ENCODE measurements at places on chromosomes 2 and 18.

GRCh38 chr2:122863532-122863931 is 1108.1 kb downstream of the TSN start:
- no peak for DNase-seq

DNA sequence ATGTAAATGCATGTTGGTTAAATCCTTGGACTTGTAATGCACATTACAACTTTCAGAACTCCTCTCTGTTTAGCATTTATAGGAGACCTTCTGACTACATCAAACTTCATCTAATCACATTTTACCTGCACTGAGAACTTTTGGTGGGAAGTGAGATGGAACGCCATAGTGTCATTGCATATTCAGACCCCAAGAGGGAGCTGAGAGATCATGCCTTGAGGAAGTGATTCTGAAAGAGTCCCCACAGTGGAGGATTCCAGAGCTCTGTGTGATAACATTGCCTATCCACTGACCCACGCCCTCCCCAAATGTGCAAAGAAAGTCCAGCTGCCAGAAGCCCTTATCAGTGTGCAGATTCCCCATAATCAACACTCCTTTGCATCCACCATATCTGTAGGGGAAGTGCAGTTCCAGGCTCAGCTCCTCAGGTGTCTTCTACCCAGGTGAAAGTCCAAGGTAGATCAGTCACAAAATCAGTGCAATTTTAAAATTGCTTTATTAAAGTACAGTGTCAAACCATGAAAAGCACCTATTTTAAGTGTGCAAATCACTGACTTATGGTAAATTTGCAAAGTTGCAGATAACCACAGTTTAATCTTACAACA is 212.4 kb downstream of the RPIA start:
- DNase-seq = peak; percentile 4

DNA sequence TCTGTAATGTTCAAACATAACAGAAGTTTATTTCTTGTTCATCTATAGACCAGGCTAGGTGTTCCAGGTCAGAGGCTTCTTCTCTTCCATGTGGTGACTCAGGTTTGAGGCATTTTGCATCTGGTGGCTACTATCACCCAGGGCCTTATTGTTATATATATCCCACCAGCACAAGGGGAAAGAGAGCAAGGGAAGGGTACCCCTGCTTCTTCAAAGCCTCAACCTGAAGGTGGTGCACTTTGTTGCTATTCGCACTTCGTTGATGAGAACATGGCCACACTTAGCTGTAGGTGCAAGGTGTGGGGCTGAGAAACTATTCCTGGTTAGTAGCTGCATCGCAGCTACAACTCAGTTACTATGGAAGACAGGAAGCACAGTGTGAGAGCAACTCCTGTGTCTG is 27.4 kb upstream of the SLC3A1 start:
- DNase-seq = no peak

- no peak for DNase-seq
These were observed 114.6 kb upstream of the THUMPD2 start for GRCh38 chr2:39893616-39894015.

GRCh38 chr18:67582488-67582887 is 66.0 kb upstream of the DSEL start:
- DNase-seq = no peak

GRCh38 chr2:194494401-194494800 is 1162.6 kb upstream of the SLC39A10 start:
- no peak for DNase-seq

GRCh38 chr2:4300616-4301015 is 597.2 kb downstream of the DCDC2C start:
- DNase-seq = no peak

GRCh38 chr2:169272010-169272409 is 90.3 kb downstream of the LRP2 start:
- DNase-seq = no peak

GRCh38 chr18:59232309-59233016 is 12.5 kb downstream of the GRP start:
- DNase-seq = no peak

GRCh38 chr2:216690853-216691741 is 4.3 kb downstream of the IGFBP5 start:
- DNase-seq = peak; percentile 29

DNA sequence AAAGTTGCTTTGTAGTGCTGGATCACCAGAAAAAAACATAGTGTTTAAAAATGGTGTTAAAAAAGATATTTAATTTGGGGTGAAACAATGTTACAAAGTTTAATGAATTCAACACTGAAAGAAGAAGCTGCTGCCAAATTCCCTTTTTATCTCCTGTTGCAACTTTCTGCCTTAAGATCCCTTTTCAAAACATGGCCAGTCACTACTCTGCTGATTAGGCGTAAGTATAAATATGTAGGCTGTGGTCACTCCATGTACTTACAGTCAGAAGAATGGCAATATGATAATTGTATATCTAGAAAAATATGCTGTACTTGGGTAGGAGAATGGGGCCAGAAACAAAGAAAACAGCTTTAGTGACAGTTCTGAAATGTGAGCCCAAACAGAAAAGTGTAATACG is 123.5 kb upstream of the ZBTB14 start:
- no peak for DNase-seq

DNA sequence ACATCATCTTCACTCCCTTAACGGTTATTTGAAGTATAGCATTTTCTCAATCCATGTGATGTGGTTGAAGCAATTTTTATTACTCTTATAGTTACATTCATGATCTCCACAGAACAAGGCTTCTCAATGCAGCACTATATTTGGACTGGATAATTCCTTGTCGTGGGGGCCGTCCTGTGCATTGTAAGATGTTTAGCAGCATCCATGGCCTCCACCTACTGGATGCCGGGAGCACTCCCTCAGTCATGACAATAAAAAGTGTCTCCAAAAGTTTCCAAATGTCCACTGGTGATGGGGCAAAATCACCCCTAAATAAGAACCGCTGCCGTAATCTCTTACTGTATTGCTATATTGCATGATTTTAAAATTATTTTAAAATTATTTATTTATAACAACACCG is 110.6 kb upstream of the DDX18 start:
- no peak for DNase-seq

GRCh38 chr2:64857581-64858471 is 131.4 kb upstream of the SLC1A4 start:
- no peak for DNase-seq

DNA sequence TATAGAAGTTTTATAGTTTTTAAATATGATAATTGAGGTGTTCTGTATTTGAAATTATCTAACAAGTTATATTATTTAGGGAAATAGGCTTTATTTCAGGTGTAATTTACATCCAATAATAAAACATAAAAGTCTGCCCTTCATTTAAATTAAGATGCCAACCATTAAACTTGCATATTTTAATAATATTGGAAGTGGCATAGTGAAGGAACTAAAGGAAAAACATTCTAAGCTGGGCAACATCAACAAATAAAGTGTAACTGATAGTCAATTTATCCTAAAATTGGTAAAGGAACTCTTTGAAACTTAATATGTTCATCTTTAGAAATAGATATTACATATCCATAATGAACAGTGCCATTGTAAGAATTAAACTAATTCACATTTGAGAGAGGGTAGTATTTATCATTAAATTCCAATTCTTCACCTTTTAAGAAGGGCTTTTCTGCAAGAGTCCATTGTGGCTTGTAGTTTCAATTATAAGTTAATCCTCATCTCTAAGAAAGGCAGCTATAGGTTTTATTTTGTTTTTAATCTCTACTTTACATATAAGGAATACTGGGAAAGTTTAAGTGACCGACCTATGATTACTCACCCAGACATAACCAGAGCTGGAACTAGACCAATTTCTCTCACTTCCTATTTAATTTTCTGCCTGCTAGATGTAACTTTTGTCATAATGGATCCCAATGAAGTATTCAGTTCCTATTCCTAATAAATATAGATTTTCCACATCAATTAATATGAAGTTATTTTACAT is 401.6 kb downstream of the XIRP2 start:
- no peak for DNase-seq

DNA sequence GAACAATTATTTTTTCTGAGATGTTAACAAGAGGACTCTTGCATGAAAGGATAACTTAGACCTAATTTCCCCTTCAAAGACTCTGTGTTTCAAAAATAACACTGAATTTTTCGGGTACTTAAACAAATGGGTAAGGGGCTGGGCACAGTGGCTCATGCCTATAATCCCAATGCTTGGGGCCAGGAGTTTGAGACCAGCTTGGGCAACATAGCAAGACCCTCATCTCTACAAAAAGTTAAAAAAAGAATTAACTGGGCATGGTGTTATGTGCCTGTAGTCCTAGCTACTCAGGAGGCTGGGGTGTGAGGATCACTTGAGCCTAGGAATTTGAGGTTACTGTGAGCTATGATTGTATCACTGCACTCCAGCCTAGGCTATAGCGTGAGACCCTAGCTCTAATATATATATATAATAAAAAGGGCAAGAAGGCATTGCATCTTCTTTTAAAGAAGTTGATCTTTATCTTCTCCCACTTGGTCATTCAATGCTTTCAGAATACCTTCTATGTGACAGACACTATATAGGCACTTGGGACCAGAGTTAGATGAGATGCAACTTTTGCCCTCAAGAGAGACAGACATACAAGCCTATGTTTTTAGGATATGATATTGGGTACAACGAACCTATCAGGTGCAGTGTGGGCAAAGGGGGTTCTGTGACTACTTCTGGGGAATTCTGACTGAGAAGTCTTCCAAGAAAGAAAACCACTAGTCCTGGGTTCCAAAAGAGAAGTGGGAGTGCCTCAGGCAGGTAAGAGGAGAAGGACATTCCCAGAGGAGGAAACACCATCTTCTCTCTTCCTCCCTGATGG is 120.0 kb downstream of the MYCN start:
- DNase-seq = no peak

DNA sequence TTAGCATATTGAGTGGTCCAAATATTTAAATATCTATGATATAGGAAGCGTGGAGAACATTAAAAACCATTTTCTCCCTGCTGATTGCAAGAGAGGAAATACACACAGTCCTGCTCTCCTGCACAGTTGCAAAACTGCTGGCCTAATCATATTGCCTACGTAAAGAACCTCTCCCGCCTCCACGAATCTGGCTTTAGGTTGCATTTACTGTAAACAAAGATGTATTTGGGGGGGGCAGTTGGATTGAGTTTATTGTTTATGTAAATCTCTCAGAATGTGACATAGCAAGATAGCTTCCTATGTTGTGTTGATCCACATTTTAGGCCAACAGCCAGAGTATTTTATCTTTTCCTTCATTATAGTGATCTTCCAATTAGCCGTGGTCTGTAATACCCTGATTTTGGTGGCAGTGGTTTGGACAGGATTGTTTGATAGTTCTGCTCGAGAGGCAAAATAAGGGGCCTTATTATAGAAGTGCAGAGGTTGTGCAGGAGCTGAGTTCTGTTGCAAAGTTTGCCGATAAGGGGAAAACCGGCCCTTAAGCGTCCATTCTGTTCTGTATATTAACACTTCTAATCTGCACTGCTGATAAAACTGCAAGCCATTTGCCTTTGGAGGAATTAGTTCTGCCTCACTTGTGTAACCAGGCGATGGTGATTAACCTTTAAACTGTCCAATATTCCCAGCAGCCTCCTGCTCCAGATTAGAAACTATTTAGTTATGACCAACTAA is 101.6 kb upstream of the SIX3 start:
- no peak for DNase-seq

DNA sequence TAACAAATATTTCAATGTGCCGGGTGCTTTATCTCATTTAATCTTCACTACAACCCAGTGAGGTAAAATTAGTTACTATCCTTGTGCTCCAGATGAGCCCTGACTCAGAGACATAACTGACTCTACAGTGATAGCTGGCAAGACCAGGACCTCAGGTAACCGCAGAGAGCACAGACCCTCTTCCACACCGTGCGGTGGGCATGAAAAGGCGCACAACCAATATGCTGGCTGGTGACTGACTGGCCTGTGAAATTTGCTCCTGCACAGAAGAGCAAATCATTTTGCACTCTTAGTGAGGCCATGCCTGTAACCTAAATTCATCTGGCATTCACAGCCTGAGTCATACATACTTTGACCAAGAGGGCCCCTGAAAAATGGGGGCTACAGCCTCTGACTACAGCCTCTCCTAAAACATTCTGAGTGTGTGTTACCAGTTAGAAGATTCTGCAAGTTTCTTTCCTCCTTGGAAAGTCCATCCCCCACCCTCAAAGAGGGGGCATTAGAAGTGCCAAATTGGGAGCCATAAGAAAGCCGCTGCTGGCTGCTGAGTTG is 22.4 kb upstream of the MSGN1 start:
- DNase-seq = no peak

DNA sequence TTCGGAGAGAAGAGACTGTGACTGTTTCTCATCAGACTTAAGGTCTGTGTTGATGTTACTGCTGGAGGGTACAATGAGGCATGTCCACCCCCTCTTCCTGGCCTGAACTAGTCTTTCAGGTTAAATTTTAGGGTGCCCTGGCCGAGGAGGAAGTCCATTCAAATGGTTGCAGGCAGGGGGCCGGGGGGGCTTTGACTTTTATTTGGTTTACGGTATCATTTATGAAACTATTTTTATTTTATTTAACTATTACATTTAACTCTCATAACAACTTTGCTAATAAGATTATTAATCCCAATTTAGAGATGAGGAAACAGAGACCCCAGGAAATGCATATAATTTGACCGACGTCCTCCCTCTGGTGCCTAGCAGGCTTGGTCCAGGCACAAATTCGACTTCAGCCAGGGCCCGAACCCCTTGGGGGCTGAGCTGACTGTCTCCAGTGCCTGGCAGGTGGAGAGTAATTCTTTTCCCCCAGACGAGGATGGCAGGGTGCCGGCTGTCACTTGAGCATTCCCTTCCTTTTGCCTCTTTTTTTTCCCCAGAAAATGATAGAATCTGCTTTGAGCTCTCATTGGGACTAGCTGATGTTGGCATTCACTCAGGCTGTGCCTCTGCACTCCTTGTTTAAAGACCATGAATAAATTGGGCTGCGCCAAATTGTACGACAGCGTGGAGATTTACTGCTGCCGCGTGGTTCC is 255.3 kb upstream of the SALL3 start:
- DNase-seq = no peak

DNA sequence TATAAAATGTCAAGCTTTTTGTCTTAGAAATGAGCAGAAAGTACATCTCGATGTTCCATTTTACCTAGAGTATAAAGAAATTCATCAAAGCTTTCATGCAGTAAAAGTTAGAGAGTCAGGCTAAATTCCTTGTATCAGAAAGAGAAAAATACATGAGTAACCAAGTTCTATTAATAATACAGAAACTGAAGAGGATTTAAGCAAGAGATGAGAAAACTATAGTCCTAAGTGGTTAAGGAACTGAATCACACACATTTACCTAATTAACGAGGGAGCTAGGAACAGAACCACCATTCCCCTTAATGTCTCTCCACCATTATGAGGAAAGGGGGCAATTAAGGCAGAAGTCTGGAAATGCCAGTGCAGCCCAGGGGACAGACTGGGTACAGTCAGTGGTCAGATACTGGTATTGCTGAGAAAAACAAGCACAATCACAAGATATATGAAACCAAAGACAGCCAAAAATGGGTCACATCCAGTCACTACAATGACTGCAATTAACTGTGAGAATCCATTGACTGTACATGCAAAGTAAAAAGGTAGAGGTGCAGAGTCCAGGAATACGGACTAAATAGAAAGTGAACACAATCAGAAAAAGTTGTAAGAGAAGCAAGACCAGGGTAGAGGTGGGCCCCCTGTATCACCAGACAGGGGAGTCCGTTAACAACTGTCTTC is 23.9 kb downstream of the MAP4K3 start:
- no peak for DNase-seq

- no peak for DNase-seq
These were observed 6.2 kb downstream of the DAW1 start for GRCh38 chr2:227877421-227878310.

- DNase-seq = peak; percentile 40
These were observed 25.8 kb downstream of the CREG2 start for GRCh38 chr2:101361522-101361921.

- DNase-seq = no peak
These were observed 249.8 kb downstream of the BCL11A start for GRCh38 chr2:60303680-60304079.
